GM13976 (cell line): ENCODE measurements at places on chromosomes 3 and 15.

GRCh38 chr3:32160706-32161214 is 54.3 kb downstream of the GPD1L start:
- no peak for DNase-seq

DNA sequence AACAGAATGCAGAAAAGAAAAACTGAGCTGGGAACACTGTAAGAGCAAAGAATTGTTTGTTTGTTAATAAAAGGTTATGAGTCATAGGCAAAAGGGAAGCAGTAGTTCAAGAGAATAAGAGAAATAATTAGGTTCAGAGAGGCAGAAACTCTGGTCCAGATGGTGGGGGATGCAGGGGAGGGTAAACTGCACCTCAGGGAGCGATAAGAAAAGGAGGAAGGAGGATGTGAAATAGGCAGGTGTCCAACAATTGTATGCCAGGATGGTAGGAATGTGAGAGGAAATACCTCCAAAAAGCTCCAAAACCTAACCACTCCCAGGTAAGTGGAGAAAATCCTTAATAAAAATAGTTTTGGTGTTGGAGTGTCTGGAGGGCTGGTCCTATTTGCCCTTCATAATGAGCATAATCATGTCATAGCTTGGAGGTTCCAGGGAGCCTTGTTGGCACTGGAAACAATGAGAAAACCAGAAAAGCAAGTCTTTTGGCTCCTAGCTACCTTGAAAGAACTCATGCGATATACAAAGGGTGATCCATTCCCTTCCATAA is 405.4 kb upstream of the TBL1XR1 start:
- DNase-seq = no peak

DNA sequence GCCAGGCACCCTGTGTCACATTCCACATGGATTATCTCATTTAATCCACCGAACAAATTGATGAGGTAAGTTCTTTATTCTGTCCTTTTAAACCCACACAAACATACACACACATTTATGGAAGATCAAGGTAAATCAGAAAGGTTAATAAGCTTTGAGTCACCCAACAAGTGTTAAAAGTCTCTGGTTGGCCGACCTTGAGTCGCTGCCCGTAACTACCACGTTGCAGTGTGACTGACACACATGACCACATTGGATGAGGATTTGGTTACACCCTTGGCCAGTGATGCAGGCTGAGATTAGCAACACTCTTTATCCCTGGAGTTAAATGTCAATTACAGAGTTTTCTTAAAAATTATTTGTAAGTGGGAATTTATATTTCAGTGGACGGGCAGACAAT is 19.2 kb downstream of the FOXP1 start:
- DNase-seq = no peak

- no peak for DNase-seq
Measured at GRCh38 chr15:88650556-88650955, 11.7 kb downstream of the ISG20 start.

GRCh38 chr3:169144731-169145130 is 518.8 kb downstream of the MECOM start:
- no peak for DNase-seq

GRCh38 chr3:165749821-165750220 is 87.4 kb downstream of the BCHE start:
- DNase-seq = no peak

GRCh38 chr15:67550522-67550921 is 8.0 kb downstream of the MAP2K5 start:
- no peak for DNase-seq

GRCh38 chr3:14401692-14402303 is 608 bp upstream of the SLC6A6 start:
- DNase-seq = no peak
